ENCODE measurements at places on chromosomes 1 and 21.

DNA sequence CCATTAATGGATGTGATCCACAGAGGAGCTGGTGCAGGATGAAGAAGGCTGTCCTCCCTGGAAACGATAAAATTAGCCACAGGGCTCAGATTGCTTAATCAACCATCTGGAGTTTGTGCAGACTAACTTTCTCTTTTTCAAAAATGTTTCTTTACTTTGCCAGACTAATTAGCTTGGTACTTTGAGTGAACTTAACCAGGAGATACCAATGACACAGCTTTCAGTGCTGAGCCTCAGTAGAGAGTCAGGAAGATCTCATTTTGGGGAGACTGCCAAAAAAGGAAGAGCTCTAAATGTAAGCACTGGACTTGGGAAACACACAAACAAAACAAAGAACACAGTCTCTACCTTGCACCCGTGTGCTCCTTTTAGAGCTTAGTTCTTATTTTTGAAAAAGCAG lies 248.1 kb upstream of the DEPDC1 start:
- DNase-seq: no peak

GRCh38 chr21:16376673-16377072 lies 646.9 kb downstream of the USP25 start:
- no peak for DNase-seq

GRCh38 chr1:37998913-37999429 lies 6.3 kb downstream of the FHL3 start:
- DNase-seq: no peak

- DNase-seq: no peak
Observed at GRCh38 chr1:178798232-178798861, 72.5 kb downstream of the ANGPTL1 start.

DNA sequence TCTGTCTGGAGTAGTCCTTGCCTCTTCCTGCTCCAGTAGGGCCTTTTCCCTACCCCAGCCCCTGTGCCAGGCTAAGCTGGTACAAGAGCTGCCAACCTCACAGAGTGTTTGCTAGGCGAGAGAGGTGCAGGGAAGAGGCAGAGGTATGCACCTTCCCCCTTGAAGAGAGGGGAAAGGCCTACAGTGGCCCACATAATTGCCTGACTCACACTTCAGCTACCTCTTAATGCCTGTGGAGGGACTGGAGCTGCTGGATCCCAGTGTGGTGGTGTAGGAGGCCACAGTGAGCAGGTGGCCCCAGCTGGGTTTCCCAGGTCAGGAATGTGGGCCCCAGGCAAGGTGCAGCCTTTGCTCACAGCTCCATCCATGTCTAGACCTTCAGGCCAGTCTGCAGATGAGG lies 3.3 kb upstream of the CCDC28B start:
- DNase-seq: no peak

DNA sequence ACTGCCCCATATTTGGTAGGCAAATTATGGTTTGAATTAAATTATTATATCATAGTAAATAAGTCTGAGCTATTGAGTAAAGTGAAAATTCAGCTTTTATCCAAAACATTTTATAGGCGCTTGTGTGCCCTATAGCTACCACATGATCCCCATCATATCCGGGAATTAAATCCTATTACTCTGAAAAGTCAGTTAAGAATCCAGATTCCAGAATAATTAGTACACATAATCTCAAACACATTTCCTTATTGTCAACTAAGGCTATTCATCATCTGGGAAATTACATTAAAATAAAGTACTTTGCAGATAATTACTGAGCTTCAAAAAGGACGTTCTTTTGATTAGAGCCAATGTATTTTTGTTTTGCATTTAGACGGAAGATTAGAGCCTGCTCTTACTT lies 72.3 kb downstream of the CTH start:
- no peak for DNase-seq

- no peak for DNase-seq
Observed at GRCh38 chr1:23997812-23998211, 17.7 kb upstream of the SRSF10 start.

GRCh38 chr1:211478801-211479578 lies 13.0 kb downstream of the RD3 start:
- DNase-seq: no peak

GRCh38 chr1:188582911-188583532 lies 1754.3 kb downstream of the PLA2G4A start:
- DNase-seq: no peak

GRCh38 chr1:174266991-174267612 lies 107.8 kb downstream of the RABGAP1L start:
- no peak for DNase-seq

- no peak for DNase-seq
Observed at GRCh38 chr1:116175611-116176010, 64.4 kb downstream of the MAB21L3 start.

DNA sequence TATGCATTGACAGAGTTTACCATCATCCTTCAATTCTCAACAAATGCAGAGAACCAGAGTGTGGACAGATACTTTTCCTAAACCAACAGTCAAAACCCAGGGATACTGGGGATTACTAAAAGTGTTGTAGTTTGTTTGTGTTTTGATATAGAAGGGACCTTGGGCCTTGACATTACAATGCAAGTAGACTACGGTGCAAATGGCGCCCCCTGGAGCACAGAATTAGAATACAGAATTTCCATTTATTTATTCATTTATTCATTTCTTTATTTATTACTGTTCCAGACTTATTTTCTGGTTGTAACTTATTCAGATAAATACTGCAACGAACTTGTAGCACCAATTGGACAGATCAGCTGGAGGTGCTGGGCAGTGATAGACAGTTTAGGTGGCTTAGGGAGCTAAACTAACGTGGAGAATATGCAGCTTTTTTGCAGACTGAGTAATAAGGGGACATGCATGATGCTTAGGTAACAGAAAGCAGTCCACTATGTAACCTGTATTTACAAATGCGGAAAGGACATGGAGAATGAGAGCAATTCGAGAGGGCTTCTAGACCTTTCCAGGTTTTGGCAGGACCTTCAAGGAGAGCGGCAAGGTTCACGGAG lies 42.6 kb downstream of the KIRREL1 start:
- no peak for DNase-seq

GRCh38 chr1:217138799-217139466 lies 415.7 kb upstream of the ESRRG start:
- no peak for DNase-seq

GRCh38 chr1:88730132-88730675 lies 46.1 kb downstream of the PKN2 start:
- no peak for DNase-seq

DNA sequence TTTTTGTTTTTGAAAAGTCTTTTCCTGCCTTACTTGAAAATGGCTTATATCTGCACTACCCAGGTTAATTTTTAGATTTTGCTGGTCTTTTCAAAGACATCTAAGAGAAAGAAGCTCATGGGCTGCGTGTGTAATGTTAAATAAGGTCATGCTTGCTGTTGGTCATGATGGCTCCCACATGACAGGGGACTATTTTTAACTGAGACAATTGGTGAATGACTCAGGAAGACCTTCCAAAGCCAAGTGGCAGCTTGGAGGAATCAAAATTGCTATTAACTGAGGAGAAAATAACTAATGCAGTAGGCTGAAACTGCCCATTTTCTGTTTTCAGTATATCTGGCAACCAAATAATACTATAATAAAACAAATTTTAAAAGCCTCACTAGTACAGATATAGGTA lies 117.1 kb upstream of the SPAG17 start:
- no peak for DNase-seq

GRCh38 chr1:34884961-34885360 lies 25.4 kb upstream of the SMIM12 start:
- DNase-seq: no peak

- no peak for DNase-seq
Observed at GRCh38 chr21:17903929-17904639, 84.9 kb upstream of the C21orf91 start.

DNA sequence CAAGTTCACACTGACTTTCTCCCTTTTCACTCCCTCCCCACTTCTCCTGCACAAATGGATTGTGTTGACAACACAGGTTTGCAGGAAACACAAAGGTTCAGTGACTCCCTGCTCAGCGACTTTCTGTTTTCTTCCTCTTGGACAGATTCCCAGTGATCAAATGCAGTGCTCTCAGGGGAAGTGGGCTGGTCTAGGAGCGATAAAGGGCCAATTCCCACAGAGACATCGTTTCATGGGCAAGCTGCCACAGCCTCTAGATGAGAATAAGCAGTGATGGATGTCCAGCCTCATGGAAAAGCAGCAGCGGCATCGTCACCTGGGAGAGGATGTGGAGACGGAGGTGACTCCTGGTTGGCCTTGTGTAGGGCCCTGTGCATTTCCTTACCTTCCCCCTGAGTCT lies 30.6 kb downstream of the FYB2 start:
- no peak for DNase-seq

DNA sequence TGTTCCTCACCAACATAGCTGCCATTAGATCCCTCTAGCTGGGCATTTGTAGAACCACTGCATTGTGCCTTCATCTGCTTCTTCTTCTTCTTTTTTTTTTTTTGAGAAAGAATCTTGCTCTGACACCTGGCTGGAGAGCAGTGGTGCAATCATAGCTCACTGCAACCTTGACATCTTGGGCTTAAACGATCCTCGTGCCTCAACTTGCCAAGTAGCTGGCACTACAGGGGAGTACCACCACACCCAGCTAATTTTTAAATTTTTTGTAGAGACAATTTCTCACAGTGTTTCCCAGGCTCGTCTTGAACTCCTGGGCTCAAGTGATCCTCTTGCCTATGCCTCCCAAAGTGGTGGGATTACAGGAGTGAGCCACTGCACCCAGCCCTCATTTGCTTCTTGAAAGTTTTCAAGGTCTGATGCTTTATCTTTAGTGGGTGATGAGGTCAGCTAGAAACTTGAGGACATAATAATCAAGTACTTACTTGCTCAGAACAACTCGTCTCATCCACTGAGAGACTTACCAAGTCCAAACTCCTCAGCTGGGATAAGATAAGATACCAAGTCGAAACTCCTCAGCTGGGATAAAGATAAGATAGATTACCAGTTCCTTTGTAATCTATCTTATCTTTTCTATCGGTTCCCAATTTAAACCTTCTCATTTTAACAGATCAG lies 71.5 kb downstream of the MACF1 start:
- no peak for DNase-seq

GRCh38 chr1:38274974-38275373 lies 228.4 kb upstream of the POU3F1 start:
- no peak for DNase-seq

GRCh38 chr1:23480187-23481025 lies 3.6 kb downstream of the ASAP3 start:
- DNase-seq: no peak

DNA sequence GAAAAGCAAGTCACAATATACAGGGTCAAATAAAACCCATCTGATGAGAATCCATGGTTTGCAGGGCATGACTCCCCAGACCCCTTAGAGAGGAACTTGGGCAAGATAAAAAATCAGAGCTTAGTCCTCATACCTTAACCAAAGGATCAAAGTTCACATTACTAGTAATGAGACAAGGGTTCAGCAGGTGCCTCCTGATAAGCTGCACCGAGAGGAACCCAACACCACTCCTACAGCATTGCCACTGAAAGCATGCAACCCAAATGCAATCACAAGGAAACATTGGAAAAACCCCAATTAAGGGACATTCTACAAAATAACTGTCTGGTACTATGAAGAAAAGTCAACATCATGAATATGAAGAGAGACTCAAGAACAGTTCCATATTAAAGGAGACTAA lies 29.7 kb downstream of the CCDC185 start:
- no peak for DNase-seq

DNA sequence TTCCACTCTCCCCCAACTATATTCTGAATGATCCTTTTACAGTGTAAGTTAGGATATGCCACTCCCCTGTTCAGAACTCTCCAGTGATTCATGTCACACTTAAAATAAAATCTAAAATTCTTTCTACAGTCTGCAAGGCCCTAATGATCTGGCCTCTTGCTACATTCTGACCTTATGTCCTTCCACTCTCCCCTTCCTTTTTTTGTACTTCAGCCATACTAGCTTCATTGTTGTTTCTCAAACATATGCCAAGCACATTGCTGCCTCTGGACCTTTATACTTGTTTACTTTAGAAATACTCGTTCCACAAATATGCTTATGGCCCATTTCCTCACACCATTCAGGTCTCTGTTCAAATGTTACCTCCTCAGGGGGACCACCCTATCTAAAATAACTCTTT lies 14.8 kb upstream of the PSMA5 start:
- DNase-seq: no peak

GRCh38 chr1:110067893-110068645 lies 2.4 kb downstream of the ALX3 start:
- no peak for DNase-seq

DNA sequence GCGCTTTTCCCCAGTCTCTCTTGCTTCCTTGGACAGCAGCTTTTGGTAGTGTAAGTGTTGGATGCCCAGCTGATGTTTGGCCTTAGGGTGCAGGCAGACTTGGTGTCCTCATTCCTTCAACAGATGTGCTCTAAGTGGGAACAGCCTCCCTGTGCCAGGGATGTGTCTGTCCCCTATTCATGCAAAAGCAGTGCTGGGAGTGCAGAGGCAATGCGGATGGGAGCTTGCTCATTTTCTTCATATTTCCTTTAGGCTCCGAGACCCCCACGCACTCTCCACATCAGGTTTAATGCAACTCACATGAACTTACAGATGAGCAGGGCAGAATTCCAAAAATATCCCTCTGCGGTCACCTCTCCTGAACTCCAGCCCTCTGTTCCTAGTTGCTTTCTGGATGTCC lies 96.1 kb downstream of the IER5 start:
- DNase-seq: no peak

- no peak for DNase-seq
Observed at GRCh38 chr1:7485086-7485780, 285.9 kb upstream of the VAMP3 start.

GRCh38 chr21:38995731-38996130 lies 187.5 kb downstream of the PSMG1 start:
- DNase-seq: no peak

GRCh38 chr1:75785320-75785982 lies 605 bp upstream of the RABGGTB start:
- DNase-seq: no peak

DNA sequence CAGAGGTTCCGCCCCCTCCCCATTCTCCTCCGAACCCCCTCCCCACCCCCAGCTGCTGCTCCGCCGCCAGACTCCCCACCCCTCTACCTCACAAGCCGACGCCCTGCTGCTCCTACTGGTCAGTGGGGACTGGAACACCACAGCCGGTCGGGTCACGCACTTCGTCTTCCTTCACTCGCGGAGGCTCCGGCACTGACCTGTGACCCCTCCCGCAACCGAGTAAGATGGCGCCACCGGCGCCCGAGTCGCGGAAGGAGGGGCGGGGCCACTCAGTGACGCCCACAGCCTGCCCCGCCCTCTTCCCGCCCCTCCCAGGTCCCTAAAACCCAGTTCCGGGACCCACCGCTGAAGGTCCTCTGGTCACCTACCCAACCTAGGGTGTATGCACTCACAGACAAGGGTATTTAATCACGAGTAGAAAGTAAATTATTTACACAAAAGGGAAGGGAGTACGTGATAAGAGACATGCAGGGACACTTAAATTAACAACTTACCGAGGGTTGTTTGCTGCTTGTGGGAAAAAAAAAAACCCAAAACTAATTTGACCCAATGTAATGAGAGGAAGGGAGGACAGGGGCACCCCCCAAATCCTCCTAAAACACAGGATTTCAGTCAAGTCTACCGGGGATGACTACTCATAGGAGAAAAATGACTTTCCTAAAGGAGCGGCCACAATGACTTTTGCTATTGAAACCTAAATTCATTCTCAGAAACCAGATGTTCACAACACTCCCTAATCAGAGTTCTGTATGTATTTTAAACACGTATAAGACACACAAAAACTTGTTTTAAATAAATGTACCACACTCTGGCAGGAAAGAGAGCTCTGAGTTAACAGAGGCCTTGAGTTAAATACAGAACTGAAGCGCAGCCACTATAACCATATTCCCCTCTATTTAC lies at the start of gene RIT1:
TSS of gene RIT1 (minus strand) at position 194 of the 900 bp plus-strand sequence. CDS start 588 bp downstream, outside the sequence.
- DNase-seq: peak; percentile 86
